Activated T-helper 1 cell treated with Interleukin-2 at 50 U/mL for 16 hours (primary cell): ENCODE measurements at places on chromosomes 16 and 17.

- no peak for DNase-seq
These were observed 213.9 kb downstream of the C16orf78 start for GRCh38 chr16:49587511-49587910.

DNA sequence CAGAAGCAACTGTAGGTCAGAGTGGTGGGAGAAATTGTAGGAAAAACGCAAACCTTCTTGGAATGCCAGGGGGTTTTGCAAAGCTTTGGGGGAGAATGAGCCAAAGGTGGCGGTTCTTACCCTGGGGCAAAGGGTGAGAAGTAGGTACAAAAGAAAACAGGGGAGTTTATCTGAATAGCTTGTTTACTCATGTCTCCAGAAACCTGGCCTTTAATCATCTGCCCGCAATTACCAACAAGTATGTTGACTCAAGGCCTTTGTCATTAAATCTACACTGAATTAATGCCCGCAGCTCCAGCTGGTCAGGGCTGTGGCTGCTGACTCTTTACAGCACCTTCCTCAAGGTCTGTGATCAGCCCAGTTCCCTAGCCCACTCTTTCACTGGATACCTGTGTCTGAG is 320.1 kb downstream of the CBLN1 start:
- DNase-seq, result no peak

GRCh38 chr17:1545618-1546017 is 17.0 kb downstream of the PITPNA start:
- no peak for DNase-seq

DNA sequence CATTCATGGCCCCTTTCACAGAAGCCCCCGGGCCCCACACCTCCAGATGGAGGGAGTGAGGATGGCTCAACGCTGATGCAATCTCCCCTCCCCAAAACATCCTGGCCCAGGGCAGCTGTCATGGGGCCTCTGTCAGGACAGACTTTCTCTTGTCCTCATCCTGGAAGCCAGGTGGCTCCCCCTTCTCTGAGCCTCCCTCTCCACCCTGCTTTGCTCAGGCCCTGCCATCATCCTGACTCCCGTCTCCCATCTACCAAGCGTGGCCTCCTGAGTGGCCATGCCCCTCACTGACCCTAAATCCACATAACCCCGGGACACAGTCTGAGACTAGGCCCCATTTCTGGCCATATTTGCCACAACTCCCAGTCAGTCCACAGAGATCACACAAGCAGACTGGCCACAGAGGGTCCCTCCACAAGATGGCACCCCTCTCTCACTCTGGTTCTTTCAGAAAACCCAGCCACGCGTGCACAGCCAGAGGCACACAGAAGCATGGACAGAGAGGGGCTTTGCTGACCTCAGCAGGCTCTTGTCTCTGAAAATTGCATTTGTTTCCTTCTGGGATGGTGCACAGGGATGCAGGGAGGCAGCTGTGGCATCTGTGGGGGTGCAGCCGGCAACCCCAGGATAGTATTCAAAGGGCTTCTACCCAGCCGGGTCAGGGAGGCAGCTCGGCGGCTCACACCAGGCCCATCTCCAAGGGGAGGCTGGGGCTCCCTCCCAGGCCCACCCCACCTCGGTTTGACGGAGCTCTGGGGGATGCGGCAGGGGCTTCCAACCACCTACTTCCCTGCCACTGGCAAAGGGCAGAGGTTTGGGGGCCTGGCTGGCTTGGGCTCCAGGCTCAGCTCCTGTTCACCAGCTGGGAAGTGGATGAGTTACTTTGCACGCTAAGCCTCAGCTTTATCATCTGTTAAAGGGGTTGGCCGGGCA is 16.9 kb downstream of the DOC2B start:
- no peak for DNase-seq

DNA sequence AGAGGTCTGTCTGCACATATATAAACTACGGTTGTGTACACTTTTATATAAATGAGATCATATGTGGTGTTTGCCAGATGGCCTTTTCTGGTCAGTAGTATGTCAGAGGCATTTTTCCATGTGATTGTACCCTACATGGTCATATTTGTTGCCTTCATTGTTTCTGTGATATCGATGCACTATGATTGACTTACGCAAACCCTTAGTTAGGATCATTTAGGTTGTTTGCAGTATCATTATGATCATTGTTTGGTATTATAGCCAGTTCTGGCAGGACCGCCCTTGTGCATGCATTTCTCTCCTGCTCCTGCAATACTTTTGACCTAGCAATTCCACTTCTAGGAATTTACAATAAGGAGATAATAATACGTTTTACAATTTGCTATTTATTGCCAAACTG is 169.1 kb downstream of the MSI2 start:
- no peak for DNase-seq

GRCh38 chr16:21283521-21284289 is 5.6 kb upstream of the CRYM start:
- no peak for DNase-seq

DNA sequence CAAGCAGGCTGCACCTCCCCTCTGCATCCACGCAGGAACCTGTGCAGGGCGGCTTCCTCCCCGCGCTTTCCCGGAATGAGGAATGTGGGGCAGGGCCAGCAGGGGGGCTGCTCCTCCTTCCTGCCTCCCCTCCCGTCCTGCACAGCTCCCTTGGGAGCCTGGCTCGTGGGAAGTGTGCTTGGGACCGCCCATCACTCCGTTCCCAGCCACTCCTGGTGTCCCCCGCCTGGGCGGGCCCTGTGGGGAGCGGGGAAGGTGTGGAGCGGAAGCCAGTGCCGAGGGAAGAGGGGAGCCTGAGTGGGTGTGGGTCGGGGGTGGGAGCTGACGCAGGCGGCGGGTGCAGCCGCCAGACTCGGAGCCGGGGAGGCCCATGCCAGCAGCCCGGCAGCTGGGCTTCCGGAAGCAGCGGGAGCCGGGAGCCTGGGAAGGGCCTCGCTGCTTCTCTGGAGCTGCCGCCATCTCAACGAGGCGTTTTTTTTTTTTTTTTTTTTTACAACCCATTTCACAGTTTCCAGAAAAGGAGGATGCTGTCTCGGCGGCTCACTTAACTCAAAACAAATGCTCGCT is 24.1 kb downstream of the BAHCC1 start:
- DNase-seq, result no peak

DNA sequence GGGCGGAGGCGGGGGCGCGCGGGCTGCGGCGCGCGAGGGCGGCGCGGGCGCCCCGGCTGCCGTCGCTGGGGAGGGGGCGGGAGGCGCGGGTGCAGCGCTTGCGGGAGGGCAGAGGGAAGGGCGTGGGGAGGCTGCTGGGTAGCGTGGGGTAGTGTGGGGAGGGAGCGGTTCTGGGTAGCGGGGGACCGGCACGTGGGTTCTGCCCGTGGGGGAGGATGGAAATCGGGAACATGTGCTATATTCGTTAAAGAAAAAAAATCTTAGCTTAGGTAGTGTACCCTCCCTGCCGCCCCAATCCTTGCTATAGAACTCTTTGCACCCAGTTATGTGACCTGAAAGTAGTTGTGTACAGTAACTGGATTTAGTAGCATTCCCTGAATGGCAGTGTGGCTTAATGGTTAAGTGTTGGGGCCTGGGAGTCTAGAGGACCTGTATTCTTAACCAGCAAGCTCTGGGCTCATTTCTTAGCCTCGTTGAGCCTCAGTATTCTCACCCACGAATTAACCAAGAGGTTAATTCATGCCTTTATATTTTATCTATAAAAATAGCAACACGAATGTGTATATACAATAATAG is 646 bp downstream of the RABEP1 start:
- DNase-seq, result no peak

GRCh38 chr17:77493901-77494663 is 353.3 kb downstream of the SEC14L1 start:
- no peak for DNase-seq

DNA sequence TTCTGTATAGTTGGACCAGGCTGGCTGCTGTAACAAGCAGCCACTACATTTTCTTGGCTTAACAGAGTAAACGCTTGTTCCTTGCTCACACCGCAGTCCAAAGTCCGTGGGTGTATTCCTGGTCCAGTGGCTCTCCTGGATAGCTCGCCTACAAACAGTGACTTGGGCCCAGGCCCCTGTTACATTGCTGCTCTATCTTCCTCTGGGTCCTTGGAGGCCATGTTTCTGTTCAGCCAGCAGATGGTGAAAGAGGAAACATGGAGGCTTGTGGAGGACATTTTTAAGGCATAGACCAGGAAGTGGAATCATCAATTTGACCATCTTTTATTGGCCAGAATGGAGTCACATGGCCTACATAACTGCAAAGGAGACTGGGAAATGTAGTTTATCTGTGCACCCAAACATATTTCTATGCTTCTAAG is 55.1 kb downstream of the ATP2C2 start:
- no peak for DNase-seq

- no peak for DNase-seq
These were observed 262.7 kb upstream of the KCNJ16 start for GRCh38 chr17:69812240-69812837.

- DNase-seq, result no peak
These were observed 221.9 kb upstream of the GSE1 start for GRCh38 chr16:85391175-85391707.

DNA sequence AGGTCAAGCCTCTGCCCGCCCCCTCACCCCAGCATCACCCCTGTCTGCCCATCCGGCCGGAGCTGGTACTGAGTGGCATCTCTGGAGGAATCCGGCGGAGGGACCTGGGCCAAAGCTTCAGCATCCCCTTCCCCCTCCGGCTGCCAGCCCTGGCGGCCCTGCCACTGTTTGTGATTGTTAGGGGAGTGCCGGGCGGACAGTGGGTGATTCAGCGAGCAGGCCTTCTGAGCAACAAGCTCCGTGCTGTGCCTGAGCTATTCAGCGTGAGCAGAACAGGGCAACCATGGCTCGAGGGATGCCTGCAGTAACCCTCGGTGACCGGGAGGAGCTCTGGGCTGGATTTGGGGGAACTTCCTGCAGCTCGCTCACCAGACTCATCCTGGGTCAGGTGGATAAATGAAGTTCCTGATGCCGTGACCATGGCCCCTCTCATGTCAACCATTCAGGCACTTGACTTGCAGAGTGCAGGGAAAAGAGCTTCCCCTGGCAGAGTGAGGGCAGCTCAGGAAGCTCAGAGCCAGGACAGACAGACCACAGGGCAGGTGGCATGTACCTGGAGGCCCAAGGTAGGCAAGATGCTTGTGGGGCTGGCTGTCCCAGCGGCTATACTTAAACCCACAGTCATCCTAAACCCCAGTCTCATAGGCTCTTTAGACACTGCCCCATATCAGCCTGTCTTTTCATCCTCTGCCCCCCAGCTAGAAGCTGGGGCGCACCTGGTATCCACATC is 24.3 kb upstream of the MLKL start:
- no peak for DNase-seq

DNA sequence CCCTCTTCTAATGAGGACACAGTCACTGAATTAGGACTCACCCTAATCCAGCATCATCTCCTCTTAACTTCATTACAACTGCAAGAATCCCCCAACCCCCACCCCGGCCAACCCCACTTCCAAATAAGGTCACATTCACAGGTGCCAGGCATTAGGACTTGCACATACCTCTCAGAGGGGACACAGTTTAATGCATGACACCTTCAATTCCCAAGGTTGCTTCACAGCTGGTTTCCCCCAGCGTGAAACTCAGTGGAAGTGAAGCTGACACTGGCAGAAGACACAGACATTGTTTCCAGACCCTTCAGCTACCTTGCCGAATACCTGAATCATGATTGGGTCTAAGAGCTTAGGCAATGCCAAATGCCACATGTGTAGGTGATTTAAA is 217.0 kb upstream of the DYNLRB2 start:
- DNase-seq, result no peak

DNA sequence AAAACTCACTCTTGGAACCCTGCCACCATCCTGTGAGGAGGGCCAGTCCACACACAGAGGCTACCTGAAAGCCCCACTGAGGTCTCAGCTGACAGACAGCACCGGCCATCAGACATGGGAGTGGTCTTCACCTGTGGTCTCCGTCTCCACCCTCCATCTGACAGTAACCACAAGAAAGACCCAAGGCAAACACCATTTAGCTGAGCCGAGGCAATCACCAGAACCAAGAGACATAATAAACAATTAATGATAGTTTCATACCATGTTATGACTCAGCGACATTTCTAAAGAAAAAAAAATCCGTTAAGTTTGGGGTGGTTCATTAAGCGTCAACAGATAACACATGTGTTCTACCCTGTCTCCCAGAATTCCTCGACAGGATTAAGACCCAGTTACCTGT is 6.1 kb upstream of the EVPLL start:
- no peak for DNase-seq

GRCh38 chr17:30326809-30327208 is 7.0 kb downstream of the TMIGD1 start:
- DNase-seq, result no peak
